Tibial nerve (tissue), 4 donors: ENCODE measurements at places on chromosomes 1 and 21.

DNA sequence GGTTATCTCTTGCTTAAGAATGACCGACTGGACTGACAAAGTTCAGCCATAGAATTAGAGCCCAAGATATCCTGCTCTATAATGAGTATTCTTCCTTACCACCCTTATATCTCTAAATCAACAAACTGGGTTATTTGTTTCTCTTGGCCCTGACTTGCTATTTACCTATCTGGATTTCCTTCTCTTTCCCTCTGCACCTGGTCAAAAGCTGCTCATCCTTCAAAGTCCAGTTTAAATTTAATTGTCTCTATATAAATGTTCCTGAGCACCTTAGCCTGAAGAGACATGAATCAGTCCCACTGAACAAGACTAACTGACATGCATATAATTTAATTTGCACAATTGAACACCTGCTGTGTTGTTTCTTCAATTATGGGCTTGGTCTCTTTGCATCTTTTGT is 127.1 kb upstream of the KCNJ15 start:
- H3K36me3 ChIP-seq = no peaks in the 10 kb centered on the region
- H3K4me1 ChIP-seq = no peaks in the 10 kb centered on the region
- no peak overlapping the region for H3K27ac ChIP-seq
- H3K27me3 ChIP-seq = no peaks in the 10 kb centered on the region

GRCh38 chr1:92882819-92883218 is 51.0 kb downstream of the RPL5 start:
- H3K4me3 ChIP-seq = no peak overlapping the region
- no peaks in the 10 kb centered on the region for H3K36me3 ChIP-seq
- H3K4me1 ChIP-seq = peaks cover 9% of the 10 kb centered on the region

DNA sequence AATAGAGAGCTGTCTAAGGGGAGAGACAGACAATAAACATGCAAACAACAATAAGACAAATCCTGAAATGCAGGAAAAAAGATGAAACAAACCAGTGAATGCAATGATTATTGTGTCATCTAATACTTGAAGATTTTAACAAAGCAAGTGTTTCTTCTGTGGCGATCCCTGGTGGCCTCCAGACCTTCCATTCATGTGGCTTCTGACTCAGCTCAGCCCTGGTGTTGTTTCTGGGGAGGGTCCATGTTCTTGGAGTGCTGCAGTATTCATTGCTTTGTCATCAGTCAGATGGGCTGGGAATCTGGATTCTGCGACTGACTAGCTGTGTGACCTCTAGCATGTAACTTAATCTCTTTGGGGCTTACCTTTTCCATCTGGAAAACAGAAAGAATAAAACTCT is 1.5 kb upstream of the C2CD4D start:
- H3K4me3 ChIP-seq = no peak overlapping the region
- no peaks in the 10 kb centered on the region for H3K36me3 ChIP-seq
- no peak for DNase-seq
- H3K27me3 ChIP-seq = peaks cover 26% of the 10 kb centered on the region
- H3K4me1 ChIP-seq = no peaks in the 10 kb centered on the region
- H3K27ac ChIP-seq = no peak overlapping the region

- no peaks in the 10 kb centered on the region for H3K36me3 ChIP-seq
- H3K27me3 ChIP-seq = no peaks in the 10 kb centered on the region
- H3K27ac ChIP-seq = no peak overlapping the region
- no peak overlapping the region for H3K4me3 ChIP-seq
- peaks cover 8% of the 10 kb centered on the region for H3K4me1 ChIP-seq
Measured at GRCh38 chr1:6819246-6820040, 34.2 kb downstream of the CAMTA1 start.

DNA sequence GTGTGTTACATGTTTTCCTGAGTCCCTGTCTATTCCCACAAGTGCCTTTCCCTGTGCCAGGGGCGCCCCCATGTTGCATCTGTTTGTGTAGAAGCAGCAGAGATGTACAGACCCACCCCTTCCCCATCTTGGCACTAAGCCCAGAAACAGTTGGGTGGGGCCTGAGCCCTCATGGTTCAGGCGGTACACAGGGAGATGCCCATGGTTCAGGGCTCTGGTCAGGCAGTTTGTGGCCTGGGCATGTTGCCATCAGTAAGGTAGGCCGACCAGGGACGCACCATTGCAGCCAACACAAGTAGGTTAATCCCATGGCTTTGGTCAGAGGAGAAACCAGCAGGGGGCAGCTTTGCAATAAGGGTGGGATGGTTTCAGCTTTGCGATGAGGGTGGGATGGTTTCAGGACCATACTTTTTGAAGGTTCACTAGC is 914 bp upstream of the ADGRB2 start:
- no peak for DNase-seq
- H3K36me3 ChIP-seq = no peaks in the 10 kb centered on the region
- H3K4me3 ChIP-seq = no peak overlapping the region
- H3K27me3 ChIP-seq = peaks cover 30% of the 10 kb centered on the region
- no peak overlapping the region for H3K27ac ChIP-seq

DNA sequence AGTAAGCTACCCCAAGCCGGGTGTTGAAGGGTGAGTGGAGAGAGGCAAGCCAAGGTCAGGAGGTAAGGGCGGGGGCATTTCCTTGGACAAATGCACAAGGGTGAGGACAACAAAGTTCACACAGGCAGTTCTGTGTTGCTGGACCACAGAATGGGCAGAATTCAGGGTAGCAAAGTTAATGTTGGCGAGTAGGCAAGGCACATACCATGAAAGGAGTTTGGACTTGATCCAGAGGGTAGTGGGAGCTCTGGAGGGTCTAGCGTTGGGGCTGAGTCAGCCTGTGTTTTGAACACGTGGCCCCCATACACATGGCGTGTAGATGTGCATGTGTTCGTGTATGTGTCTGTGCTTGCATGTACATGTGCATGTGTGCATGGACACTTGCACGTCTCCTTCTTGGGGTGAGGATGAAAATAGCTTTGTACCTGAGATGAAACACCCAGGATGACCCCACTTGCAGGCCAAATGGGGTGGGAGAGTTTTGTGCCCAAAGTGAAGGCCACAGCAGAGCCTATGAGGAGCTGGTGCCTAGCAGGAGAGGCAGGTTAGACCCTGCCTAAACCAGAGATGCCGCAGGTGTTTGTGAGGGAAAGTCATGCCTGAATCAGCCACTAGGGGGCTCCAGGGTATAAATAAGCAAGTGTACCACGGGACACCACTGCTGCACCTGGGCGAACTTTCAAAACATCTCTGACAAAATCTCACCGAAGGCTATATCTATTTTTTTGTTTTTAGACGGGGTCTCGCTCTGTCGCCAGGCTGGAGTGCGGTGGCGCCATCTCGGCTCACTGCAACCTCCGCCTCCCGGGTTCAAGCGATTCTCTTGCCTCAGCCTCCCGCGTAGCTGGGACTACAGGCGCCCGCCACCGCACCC is 21.8 kb downstream of the SLC27A3 start:
- no peak overlapping the region for H3K4me3 ChIP-seq
- no peaks in the 10 kb centered on the region for H3K27me3 ChIP-seq
- no peaks in the 10 kb centered on the region for H3K4me1 ChIP-seq
- H3K27ac ChIP-seq = no peak overlapping the region
- no peaks in the 10 kb centered on the region for H3K36me3 ChIP-seq

GRCh38 chr21:41750051-41750450 is 16.8 kb downstream of the RIPK4 start:
- no peak overlapping the region for H3K27ac ChIP-seq
- H3K4me1 ChIP-seq = no peaks in the 10 kb centered on the region
- no peak for DNase-seq

DNA sequence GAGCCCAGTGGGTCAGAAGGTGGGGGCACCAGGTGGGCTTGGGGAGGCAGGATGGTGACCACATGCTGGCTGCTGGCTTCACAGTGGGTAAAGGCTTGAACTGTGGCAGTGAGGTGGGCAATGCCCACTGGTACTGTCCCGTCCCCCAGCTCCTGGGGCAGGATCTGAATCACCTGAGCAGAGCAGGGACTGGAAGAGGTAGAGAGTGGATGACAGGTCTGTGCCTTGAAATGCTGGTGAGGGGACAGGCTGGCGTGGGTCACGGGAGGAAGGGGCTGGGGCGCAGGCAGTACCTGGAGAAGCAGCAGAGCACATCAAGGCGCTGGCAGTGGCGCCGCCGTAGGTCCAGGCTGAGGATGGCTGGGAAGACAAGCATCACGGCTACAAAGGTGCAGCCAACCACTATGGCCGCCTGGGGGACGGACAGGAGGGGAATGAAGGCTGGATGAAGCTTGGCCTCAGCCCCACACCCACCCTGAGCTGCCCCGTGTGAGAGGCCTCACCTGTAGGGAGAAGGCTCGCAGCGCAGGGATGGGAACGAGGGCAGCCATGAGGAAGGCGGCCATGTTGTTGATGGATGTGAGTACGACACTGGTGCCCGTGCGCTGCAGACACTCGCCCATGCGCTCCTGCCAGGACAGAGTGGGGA is 14.9 kb downstream of the PTCH2 start:
- no peaks in the 10 kb centered on the region for H3K36me3 ChIP-seq
- H3K4me3 ChIP-seq = no peak overlapping the region
- no peak for DNase-seq
- no peaks in the 10 kb centered on the region for H3K4me1 ChIP-seq
- no peaks in the 10 kb centered on the region for H3K27me3 ChIP-seq
- peak overlapping the region; percentile 79 for H3K27ac ChIP-seq

DNA sequence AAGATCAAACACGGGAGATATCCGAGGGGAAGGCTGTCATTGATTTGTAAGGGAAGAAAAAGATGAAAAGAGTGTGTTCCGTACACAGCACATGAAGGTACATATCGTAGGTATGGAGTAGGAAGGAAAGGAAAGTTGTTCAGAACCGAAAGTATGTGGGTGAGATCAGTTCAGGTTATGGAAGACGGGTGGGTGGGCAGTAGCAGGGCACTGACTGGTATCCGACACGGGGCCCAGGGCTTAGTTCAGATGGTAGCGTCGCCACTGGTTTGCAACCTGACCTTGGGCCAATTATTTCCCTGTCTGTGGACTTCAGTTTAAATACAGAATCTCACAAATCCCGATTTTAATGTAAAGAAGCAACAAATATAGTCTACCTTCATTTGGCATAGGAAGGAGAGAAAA is 27.8 kb upstream of the A3GALT2 start:
- no peaks in the 10 kb centered on the region for H3K27me3 ChIP-seq
- no peaks in the 10 kb centered on the region for H3K4me1 ChIP-seq
- H3K36me3 ChIP-seq = no peaks in the 10 kb centered on the region
- no peak for DNase-seq
- H3K4me3 ChIP-seq = peak overlapping the region; percentile 99

- DNase-seq = no peak
- H3K4me3 ChIP-seq = no peak overlapping the region
- H3K27me3 ChIP-seq = peaks cover 10% of the 10 kb centered on the region
- H3K27ac ChIP-seq = no peak overlapping the region
- H3K36me3 ChIP-seq = no peaks in the 10 kb centered on the region
Measured at GRCh38 chr1:15151871-15152270, 1.7 kb upstream of the TMEM51 start.

DNA sequence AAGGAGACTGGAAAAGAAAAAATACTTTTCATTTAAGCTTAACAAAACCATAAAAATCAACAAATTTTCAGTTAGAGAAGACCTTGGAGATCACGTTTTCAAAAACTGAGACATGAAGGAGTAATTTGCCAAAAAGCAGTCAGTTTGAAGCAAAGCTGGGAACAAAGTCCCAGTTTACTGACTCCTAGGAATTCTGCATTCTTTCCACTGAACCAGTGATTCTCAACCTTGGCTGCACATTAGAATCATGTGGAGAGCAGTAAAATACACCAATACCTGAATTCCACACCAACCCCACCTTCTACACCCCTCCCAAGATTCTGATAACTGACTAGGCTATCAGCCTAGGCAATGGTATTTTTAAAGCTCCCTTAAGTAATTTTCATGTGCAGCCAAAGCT is 73.5 kb downstream of the PRPF38A start:
- H3K4me1 ChIP-seq = no peaks in the 10 kb centered on the region
- H3K36me3 ChIP-seq = no peaks in the 10 kb centered on the region
- no peaks in the 10 kb centered on the region for H3K27me3 ChIP-seq
- H3K27ac ChIP-seq = no peak overlapping the region

- no peaks in the 10 kb centered on the region for H3K27me3 ChIP-seq
- H3K4me1 ChIP-seq = no peaks in the 10 kb centered on the region
- DNase-seq = no peak
- no peaks in the 10 kb centered on the region for H3K36me3 ChIP-seq
- no peak overlapping the region for H3K4me3 ChIP-seq
Measured at GRCh38 chr1:191495040-191495439, 663.2 kb upstream of the RGS18 start.

GRCh38 chr1:29310616-29311180 is 74.4 kb downstream of the PTPRU start:
- H3K4me1 ChIP-seq = no peaks in the 10 kb centered on the region
- no peak overlapping the region for H3K27ac ChIP-seq
- DNase-seq = no peak
- no peak overlapping the region for H3K4me3 ChIP-seq
- peaks cover 77% of the 10 kb centered on the region for H3K36me3 ChIP-seq

DNA sequence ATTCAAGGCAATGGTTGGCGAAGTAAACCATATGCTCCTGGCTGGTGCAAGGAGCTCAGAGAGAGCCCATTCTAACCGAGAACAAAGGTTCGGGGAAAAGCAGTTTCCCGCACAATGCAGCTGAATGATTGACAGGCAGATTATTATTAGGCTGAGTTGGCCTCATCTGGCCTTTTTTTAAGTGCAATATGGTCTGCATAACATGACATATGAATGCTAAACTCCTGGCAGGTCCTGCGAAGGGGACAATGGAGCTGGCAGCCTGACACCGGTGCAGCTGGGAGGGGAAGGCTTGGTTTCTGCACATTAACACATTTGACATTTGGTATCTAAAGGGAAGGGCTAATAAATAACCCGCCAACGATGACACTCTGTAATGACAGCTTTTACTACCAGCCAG is 92.0 kb downstream of the MIS18A start:
- no peaks in the 10 kb centered on the region for H3K36me3 ChIP-seq
- DNase-seq = no peak
- no peak overlapping the region for H3K4me3 ChIP-seq
- H3K27ac ChIP-seq = no peak overlapping the region

DNA sequence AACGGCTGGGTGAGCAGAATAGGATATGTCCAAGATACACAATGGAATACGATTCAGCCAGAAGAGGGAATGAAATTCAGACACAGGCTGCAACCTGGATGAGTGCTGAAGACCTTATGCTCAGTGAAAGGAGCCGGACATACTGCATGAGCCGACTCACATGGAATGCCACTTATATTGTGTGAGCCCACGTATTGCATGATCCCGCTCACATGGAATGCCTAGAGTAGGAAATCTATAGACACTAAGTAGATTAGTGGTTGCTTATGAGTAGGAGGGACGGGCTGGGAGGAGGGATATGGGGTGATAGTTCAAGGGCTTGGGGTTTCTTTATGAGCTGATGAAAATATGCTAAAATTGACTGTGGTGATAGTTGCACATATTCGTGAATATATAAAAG is 26.8 kb downstream of the TMPRSS2 start:
- no peaks in the 10 kb centered on the region for H3K36me3 ChIP-seq
- DNase-seq = no peak
- no peak overlapping the region for H3K4me3 ChIP-seq
- H3K27ac ChIP-seq = no peak overlapping the region

DNA sequence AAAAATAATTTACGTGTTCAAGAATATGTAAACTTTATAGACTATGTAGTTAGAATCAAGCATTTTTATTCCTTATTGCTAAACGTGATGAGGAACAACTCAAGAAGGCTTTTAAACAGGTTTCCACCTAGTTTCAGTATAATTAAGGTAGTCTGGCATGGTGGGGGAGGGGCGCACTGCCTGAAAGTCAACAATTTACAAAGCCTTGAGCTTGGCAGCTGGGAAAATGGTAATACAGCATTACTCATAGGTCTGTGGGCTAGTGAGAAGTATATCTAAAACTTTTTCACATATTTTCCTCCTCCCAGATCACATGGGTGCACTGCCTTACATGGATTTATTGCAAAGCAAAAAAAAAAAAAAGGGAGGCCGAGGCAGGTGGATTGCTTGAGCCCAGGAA is 75.2 kb downstream of the EVI5 start:
- H3K4me1 ChIP-seq = no peaks in the 10 kb centered on the region
- no peaks in the 10 kb centered on the region for H3K27me3 ChIP-seq
